AG10803 (cell line): ENCODE measurements at places on chromosomes 16 and 17.
A peak's percentile ranks its signal among the peaks of the same experiment; 100 is the strongest.

GRCh38 chr17:1762233-1762900 lies 507 bp downstream of the SERPINF1 start:
- peak; percentile 52 for DNase-seq

- no peak for DNase-seq
These were observed 16.9 kb upstream of the TNFRSF13B start for GRCh38 chr17:16988749-16989229.

DNA sequence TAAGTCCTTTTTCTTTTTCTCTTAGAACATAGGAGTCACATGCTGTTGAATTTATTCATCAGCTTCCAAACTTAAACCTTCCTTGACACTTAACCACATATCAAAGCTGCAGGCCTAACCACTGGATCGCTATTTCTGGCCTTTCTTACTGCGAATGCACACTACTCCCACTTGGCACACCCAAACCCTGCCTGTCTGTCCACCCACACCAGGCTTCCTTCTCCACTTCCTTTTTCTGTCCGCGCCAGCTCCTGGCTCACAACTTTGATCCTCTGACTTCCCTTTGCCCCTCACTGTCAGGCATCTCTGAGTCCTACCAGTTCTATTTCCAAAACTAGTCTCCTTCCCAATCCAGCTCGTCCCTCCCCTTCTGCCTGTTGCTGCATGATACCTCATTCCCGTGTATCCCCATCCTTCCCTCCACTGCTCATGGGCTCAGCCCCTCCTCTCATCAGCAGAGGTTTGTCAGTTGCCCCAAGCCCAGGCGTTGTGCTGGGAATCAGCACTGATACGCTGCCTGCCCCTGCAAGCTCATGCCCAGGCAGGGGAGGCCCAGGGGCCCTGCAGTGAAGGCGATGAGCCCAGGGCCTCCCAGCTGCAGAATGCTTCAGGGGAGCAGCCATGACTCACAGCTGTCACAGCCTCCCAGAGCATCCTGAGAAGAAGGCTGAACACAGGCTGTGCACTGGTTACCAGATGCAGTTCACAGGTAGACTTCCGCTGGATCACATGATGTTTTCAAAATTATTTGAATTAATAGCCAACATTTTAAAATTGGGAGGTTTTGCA lies 179.8 kb downstream of the KATNIP start:
- no peak for DNase-seq

DNA sequence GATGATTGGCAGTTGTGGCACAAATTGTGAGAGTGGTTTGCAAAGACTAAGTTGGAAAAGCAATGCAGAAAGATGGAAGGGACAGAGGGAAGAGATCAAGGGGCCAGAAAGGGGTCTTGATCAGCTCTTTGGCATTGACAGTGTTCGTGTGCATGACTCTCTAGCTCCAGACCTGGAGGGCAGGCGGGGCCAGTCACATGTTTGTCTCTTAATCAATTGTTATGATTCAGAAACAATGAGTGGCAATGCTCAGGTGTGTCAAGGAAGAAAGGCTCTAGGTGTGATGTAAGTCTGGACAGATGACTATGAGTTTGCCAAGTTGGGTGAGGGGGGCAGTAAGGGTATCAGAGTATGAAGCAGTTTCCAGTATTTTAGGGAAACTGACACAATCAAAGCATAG lies 32.1 kb downstream of the WSB1 start:
- no peak for DNase-seq

DNA sequence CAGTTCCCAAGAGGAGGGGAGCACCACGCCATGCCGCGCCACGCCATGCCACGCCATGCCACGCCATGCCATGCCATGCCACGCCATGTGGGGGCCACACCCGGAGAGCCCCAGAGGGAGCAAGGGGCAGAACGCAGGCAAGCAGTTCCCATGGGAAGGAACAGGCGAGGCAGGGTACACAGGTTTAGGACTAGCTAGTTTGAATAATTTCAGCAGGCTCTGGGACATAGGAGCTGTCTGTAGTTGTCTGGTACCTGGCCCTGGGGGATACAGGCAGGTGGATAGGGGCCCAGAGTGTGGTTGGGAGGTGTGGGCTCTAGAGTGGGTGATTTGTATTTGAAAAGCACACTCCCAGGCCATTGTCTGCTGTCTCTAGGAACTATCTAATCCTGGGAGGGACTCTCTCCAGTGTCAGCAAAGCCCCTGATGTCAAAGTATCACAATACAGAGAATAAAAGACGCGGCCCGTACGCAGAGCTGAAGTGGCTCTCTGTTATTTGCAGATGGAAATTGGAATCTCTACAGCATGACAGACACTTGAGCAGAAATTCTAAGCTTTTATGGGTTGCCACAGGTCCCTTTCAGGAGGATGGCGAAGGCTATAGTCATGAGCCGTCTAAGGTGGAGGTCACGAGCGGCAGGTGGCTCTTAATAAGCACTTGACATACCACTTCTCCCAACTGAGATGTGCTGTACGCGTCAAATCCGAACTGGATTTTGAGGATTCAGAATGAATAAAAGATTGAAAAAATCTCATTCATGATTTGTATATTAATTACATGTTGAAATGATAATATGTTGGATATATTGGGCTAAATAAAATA lies 220.8 kb upstream of the TNRC6C start:
- DNase-seq, result no peak
